ENCODE measurements at places on chromosomes 11 and 22.

DNA sequence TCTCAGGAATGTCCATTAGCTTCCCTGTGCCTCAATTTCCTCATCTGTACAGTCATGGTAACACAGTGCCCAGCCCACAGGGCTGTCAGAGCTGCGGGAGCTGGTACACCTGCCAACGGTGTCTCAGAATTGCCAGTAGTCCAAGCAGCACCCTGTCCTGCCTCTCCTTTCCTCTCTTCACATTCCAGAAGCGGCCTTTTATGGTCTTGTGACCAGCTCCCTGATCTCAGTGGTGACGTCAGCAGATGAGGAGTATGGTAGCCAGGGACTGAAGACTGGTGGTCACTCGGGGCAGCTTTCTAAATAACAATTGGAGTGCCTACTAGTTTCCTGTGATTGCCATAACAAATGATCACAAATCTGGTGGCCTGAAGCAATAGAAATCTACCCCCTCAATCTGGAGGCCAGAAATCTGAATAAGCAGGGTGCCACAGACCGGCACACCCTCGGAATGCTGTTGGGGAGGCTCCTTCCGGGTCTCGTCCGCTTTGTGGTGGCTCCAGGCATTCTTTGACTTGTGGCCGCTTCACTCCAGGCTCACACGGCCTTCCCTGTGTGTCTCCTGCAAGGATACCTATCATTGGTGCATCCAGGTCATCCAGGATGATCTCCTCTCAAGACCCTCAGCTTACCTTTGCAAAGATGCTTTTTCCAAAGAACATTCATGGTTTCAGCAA, 2.1 kb downstream of the FADD start:
- no peak for DNase-seq

- no peak for DNase-seq
Measured at GRCh38 chr22:17772249-17772957, 1.9 kb downstream of the BID start.

- DNase-seq = no peak
Measured at GRCh38 chr11:104164028-104164520, at the start of gene PDGFD. Gene PDGFD, minus strand, starts transcription at chr11:104164147.

DNA sequence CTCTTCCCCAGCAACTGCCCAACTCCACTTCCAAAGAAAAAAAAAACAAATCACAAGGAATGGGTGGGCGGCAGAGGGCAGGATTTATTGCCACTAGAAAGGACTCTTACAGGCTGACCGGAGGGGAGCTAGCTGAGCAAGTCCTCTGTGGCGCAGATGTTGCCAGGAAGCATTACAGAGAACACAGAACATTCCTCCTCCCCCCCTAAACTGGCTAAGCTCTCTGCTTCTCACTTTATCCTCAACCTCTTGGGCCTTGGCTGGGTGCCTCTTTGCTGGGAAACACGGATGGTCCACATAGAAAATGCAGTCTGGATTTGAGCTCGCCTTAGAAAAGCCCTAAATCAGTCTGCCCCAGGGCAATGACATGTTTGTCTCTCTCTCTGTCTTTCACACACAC, 12.6 kb upstream of the FJX1 start:
- no peak for DNase-seq

DNA sequence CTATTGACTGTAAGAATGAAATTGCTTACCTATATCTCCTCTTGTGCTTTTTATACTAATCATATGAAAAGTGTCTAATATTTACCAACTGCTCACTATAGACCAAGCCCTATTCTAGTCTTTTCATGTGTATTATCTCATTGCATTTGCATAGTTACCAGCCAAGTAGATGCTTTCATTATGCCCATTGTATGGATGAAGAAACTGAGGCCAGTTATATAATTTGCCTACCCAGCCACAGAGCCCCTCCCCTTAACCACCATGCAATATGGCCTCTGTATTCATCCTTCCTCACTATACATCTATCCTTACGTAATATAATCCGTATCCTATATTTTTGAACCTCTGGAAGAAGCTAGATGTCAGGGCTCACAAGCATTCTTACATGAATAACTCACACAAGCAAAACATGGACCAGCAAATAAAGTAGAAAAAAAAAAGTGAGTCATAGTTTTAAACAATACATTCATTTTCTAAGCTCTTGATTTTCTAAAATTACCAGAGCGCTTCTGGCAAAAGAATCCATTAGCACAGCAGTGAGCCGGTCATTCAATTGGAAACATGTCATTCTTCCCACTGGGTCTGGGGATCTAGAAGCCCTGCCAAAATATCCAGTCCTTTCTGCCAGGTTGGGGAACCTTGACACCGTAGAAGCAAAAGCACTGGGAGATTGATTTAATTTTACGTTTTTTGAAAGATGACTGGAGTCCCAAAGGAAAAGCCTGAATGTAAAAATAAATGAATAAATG, 80.0 kb downstream of the C11orf91 start:
- DNase-seq = no peak

DNA sequence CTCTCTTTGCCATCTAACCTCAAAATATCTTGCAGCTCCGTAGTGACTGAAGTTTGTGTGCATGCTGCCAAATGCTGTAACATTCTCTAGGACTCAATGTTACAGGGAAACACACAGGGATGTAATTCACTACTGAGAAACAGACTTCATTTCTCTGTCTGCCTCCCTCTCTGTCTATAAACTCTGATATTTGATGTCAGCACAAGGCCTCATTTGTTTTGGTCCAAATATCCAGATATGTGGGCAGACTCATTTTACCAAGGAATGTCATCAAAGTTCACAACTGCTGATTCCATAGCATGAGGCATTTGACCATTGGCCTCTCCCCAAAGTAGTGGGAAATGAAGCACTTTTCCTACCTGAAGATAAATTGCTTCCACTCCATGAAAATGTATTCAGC, 2.5 kb upstream of the PRRG4 start:
- DNase-seq = no peak

DNA sequence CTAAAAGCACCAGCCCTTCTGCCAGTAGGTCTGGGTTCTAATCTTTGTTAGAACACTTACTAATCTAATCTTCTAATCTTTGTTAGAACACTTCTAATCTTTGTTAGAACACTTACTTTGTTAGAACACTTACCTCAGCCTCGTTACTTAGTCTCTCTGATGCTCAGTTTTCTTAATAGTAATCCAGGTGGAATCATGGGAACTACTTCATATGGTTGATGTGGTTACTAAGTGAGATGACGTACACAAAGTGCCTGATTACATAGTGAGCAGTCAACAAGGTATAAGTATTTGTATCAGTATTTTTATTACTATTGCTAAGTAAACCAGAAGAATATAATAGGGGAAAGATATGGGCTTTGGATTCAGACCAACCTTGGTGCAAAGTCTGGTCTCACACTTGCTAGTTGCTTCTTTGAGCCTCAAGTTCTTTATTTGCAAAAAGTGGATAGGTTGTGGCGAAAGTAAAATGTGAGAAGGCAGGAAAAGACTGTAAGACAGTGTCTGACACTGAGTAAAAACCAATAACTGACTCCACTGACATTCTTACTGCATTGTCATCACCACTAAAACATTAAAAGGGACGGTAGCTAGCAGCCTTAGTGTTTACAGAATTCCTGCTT, 83.7 kb downstream of the TRAF6 start:
- no peak for DNase-seq

- DNase-seq = no peak
Measured at GRCh38 chr11:30436801-30437200, 113.9 kb downstream of the ARL14EP start.
